Esophagus squamous epithelium (tissue), 5 donors: ENCODE measurements at places on chromosomes 1 and 21. TPM values are rescaled to one million over a fixed set of nuclear protein-coding genes. Genes with fewer than 3 reads are reported as not detected.

The AMY1B gene
- not detected for total RNA-seq

- H3K27ac ChIP-seq, result no peak overlapping the region
- no peak for DNase-seq
- H3K4me1 ChIP-seq, result no peaks in the 10 kb centered on the region
Observed at GRCh38 chr1:212073490-212073889, 37.9 kb downstream of the DTL start.

The CHI3L2 gene
- total RNA-seq, result 1.3 TPM

- H3K27me3 ChIP-seq, result no peaks in the 10 kb centered on the region
- H3K4me1 ChIP-seq, result peaks cover 54% of the 10 kb centered on the region
- peaks cover 31% of the 10 kb centered on the region for H3K36me3 ChIP-seq
Observed at GRCh38 chr1:37478451-37478881, 4.1 kb downstream of the ZC3H12A start.

The LAPTM5 gene
- total RNA-seq, result 53.4 TPM

- H3K4me1 ChIP-seq, result no peaks in the 10 kb centered on the region
- H3K27ac ChIP-seq, result no peak overlapping the region
- H3K4me3 ChIP-seq, result no peak overlapping the region
- H3K27me3 ChIP-seq, result no peaks in the 10 kb centered on the region
- H3K36me3 ChIP-seq, result peaks cover 6% of the 10 kb centered on the region
- DNase-seq, result no peak
Observed at GRCh38 chr1:9150582-9151327, 21.9 kb upstream of the GPR157 start.

DNA sequence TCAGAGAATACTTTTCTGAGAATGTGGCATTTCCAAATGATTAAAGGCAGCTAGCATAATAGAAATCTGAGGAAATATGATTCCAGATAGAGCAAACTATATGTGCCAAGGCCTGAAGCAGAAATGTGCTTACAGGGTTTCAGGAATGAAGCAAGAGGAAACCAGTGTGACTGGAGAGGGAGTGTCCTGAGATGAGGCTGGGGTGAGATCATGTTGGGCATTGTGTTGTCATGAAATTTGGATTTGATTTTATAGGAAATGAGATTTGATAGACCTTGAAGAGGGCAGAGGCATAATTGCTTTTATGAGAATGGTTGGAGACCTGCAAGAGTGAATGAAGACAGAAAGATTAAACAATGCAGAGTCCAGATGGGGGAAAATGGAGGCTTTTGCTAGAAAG lies 338.1 kb upstream of the SNX7 start:
- H3K27me3 ChIP-seq, result no peaks in the 10 kb centered on the region
- H3K27ac ChIP-seq, result peak overlapping the region; percentile 60
- DNase-seq, result no peak
- H3K36me3 ChIP-seq, result no peaks in the 10 kb centered on the region

DNA sequence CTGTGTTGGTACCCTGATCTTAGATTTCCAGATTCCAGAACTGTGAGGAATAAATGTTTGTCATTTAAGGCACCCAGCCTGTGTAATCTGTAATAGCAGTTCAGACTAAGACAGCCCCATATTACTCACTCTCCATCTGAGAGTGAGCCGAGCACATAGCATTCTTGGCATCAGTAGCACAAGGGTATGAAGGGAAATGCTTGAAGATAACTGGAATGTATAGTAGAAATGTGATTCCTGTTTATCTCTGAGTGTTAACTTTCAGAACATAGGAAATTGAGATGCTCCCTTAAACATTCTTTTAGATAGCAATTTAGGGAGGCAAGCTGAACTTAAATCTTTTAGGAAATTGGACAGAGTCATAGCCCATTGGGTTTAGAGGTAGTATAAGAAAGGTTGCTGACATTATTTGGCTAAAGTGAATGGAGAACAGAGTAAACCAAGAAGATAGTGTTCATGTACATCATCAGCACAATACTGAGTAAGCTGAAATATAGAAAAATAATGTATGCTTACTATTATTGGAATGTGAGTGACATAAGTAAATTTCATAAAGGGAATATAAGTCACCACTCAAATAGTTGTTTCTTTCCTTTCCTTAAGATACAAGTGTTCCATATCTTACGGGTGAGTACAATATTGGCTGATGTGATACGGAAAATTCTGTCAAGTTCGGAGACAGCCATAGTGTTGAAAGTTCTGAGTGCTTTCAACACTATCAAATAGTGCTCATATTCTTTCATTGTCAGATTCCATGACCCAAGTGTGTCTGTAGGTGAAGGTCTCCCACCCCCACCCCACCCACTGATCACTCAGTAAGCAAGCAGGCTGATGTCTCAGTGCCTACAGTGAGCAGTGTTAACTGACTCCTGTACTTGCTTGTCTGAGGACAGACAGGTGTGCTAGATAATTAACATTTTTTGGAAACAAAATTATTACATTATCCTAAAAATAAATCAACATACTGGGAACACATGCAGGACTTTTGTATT lies 73.7 kb downstream of the LRRC8D start:
- H3K27ac ChIP-seq, result no peak overlapping the region
- H3K4me3 ChIP-seq, result no peak overlapping the region
- H3K27me3 ChIP-seq, result no peaks in the 10 kb centered on the region
- no peak for DNase-seq
- H3K36me3 ChIP-seq, result peaks cover 4% of the 10 kb centered on the region

DNA sequence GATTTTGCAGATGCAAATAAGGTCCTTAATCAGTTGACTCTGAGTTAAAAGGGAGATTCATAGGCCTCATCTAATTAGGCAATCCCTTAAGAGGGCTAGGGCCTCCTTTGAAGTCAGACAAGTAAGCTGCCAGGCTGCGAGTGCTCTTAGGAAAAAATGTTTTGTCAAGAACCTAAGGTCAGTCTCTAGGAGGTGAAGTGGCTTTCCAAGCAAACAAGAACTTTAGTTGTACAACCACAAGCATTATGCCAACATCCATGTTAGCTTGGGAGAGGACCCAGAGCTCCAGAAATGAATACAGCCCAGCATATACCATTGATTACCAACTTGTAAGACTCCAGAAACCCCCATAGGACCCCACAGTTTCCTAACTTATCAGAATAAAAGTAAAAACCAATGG lies 1366.2 kb downstream of the PLA2G4A start:
- H3K4me3 ChIP-seq, result no peak overlapping the region
- H3K27ac ChIP-seq, result no peak overlapping the region
- H3K36me3 ChIP-seq, result no peaks in the 10 kb centered on the region
- no peaks in the 10 kb centered on the region for H3K27me3 ChIP-seq
- DNase-seq, result no peak

GRCh38 chr1:245441689-245442088 lies 286.9 kb downstream of the KIF26B start:
- H3K27ac ChIP-seq, result no peak overlapping the region
- no peak overlapping the region for H3K4me3 ChIP-seq
- H3K4me1 ChIP-seq, result no peaks in the 10 kb centered on the region
- no peaks in the 10 kb centered on the region for H3K36me3 ChIP-seq
- H3K27me3 ChIP-seq, result no peaks in the 10 kb centered on the region
- DNase-seq, result no peak

The PLA2G2F gene
- total RNA-seq, result 0.48 TPM

GRCh38 chr1:24481843-24482610 lies 20.6 kb upstream of the RCAN3 start:
- H3K27me3 ChIP-seq, result no peaks in the 10 kb centered on the region
- no peaks in the 10 kb centered on the region for H3K36me3 ChIP-seq
- no peak overlapping the region for H3K4me3 ChIP-seq
- no peak for DNase-seq
- no peaks in the 10 kb centered on the region for H3K4me1 ChIP-seq

The TTC39A gene
- total RNA-seq, result 16.4 TPM

DNA sequence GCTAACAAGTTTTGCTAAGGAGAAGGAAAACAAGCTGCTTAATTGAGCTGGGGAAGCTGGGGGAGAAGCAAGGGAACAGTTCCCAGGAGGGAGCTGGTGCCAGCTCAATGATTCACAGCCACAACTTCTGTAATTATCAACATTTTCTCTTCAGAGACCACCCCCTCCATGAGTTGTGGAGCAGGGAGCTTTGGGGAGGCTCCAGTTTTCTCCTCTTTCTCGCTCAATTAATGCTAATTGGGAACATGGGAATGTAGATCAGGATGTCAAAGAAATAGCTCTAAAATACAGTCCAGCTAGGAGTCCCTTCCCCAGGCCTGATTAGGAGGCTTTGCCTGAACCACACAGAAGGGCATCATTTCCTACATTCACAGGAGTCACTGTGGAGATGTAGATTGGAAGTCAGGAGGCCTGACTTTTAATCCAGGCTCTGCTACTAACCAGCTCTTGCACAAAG lies 12.1 kb upstream of the MNDA start:
- no peak overlapping the region for H3K27ac ChIP-seq
- no peaks in the 10 kb centered on the region for H3K4me1 ChIP-seq
- H3K4me3 ChIP-seq, result no peak overlapping the region

GRCh38 chr21:44571844-44572782 lies 1.4 kb upstream of the KRTAP10-4 start:
- no peaks in the 10 kb centered on the region for H3K4me1 ChIP-seq
- peaks cover 40% of the 10 kb centered on the region for H3K27me3 ChIP-seq
- no peak for DNase-seq
- H3K4me3 ChIP-seq, result no peak overlapping the region

The AADACL3 gene
- total RNA-seq, result not detected

The TMCO4 gene
- 20.6 TPM for total RNA-seq
